ENCODE measurements at places on chromosomes 12 and 14.

DNA sequence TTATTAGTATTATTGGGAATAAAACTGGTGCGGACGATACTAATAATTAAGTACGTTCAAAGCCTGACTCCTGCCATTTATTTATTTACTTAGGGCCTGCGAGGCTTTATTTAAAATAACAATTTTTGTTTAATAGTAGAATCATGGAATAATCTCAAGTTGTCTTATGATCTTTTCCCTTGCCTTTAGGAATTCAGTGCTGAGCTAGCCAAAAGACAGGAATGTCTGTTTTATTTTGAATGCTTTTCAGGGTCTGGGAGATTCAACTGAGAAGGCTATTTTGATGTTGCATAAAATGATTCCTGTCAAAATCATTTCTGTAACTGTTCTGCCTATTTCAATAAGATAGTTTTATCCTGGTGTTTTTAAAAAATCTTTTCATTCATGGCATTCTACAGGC lies 489.8 kb downstream of the EGLN3 start:
- no peak for DNase-seq

- DNase-seq = no peak
Measured at GRCh38 chr12:108394196-108394595, 55.1 kb upstream of the CMKLR1 start.

GRCh38 chr14:103916636-103917262 lies 11.5 kb upstream of the TDRD9 start:
- DNase-seq = no peak

DNA sequence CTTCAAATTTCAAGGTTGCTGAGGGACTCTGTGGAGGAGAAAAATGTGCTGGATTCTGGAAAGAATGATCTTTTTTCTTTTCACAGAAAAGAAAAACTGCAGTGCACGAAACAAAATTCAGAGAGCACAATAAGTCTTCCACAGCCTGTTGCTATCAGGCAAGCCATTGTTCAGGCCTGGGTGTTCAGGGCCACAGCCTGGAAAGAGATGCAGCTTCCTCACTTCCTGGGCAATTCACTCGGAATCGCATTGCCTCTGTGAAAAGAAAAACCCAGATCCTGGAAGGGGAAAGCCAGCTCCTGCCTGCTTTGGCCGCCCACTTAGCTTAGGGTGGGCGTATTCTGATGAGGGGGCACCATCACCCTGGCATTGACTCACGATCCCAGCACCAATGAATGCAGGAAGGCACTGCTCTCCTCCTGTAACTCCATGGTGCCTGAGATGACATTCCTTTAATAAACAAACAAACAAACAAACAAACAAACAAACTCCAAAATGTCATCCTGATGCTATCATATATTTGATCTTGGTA lies 863.9 kb downstream of the BCL11B start:
- no peak for DNase-seq

GRCh38 chr14:68593806-68594536 lies 198.9 kb downstream of the ZFP36L1 start:
- DNase-seq = no peak

DNA sequence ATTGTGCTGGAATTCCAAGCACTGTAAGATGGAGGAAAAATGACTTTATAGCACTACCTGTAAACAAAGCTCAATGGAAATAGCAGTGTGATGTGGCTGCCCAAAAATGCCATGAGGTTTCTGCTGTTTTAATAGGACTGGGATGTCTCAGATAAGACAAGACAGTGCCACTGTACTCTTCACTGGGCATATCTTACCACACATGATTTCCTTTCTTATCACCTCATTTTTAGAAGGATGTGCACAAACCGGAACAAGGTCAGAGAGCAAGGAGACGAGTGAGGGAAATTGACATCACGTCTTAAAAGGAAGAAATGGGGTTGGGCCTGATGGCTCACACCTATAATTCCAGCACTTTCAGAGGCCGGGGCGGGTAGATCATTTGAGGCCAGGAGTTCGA lies 38.4 kb upstream of the FGD4 start:
- DNase-seq = no peak

DNA sequence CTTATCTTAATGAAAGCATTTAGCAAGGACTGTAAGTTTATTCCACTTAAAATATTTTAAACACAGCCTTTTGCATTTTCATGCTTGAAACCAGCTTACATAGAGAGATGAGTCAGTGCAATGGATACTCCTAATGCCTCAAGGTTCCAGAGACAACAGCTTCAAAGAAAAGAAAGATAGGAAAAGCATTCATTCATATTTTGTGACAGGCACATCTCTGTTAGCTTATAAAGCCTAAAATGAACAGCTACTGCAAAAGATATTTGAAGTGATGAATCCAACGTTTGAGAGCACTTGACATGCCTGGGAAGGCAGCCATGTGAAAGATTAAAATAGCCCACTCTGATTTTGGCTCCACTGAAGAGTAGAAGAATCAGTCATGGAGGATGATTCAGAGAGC lies 814.5 kb downstream of the RPS29 start:
- no peak for DNase-seq

DNA sequence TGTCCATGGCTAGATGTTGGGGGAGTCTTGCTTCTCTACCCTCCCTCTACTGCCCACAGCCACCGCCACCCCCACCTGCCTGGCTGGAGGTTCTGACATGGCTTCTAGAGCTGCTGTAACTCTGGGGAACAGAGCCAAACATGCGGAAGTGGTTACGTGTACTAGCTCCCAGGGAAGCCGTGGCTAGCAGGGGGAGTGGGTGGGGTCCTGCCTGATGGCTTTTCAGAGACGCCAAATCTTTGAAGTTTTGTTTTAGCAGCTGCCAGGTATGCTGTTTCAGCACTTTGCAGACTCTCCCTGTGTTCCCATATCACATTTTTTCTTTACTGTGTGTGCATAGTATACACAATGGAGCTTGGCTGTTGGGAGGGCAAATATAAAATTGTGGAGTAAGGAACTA lies 150.3 kb downstream of the TGFB3 start:
- DNase-seq = no peak

DNA sequence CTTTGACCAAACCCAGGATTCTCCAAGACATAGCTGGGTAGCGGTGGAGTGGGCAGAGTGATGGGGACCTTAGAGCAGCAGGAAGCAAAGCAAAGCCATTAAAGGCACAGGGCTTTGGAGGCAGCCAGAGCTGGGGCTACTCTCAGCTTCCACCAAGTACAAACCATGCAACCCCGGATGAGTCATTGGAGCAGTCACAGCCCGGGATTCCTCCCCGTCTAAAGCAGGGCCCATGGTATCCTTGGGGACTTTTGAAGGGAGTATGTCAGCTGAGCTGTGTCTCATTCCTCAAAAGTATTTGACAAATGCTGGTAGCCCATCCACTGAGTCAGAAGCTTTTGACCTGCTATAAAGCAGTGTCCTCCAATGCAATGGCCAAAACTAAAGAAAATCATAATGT lies 9.7 kb upstream of the IFI27 start:
- no peak for DNase-seq

GRCh38 chr12:48296586-48297282 lies 54.0 kb downstream of the ZNF641 start:
- DNase-seq = peak; percentile 57

- no peak for DNase-seq
Measured at GRCh38 chr12:84329938-84330337, 582.7 kb downstream of the SLC6A15 start.

DNA sequence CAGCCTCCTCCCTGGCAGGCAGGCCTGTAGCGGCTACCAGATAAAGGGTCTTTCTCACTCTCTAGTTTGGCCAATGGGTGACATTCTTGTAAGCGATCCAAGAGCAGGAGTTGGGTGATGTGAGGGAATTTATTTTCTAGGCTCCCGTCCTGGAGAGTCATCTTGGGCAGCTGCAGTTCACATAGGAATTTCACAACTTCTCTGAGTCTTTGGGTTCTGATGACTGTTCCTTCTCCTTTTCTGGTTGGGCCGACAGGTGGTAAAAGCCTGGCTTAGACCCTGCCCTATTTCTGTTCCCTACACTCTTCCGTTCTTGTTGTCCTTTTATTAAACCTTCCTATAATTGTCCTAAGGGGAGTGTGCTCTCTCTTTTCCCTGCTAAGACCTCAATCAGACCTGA lies 42.6 kb upstream of the POC1B start:
- DNase-seq = no peak

GRCh38 chr12:80001562-80001961 lies 66.7 kb upstream of the PPP1R12A start:
- DNase-seq = no peak

- no peak for DNase-seq
Measured at GRCh38 chr14:68819260-68819691, 26.4 kb upstream of the ZFP36L1 start.

GRCh38 chr12:106897082-106897481 lies 58.6 kb upstream of the TMEM263 start:
- DNase-seq = no peak

DNA sequence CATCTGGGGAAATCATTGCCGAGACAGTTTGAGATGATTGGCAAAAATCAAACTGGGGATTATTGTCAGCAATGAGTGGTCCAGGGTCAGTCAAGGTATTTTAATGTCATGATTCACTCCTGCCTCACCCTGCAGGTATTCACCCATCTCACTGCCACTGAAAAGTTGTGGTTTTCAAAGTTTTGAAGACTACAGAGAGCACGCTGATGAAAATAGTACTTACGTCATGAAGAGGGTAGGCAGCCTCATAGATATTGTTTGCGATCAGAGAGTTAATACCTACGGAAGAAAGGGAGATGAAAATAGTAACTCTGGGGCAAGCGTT lies 138.0 kb downstream of the ANO2 start:
- DNase-seq = no peak

DNA sequence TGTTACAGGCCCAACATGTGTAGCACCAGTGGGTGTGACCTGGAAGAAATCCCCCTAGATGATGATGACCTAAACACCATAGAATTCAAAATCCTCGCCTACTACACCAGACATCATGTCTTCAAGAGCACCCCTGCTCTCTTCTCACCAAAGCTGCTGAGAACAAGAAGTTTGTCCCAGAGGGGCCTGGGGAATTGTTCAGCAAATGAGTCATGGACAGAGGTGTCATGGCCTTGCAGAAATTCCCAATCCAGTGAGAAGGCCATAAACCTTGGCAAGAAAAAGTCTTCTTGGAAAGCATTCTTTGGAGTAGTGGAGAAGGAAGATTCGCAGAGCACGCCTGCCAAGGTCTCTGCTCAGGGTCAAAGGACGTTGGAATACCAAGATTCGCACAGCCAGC lies 8.6 kb downstream of the BCL2L14 start:
- no peak for DNase-seq

DNA sequence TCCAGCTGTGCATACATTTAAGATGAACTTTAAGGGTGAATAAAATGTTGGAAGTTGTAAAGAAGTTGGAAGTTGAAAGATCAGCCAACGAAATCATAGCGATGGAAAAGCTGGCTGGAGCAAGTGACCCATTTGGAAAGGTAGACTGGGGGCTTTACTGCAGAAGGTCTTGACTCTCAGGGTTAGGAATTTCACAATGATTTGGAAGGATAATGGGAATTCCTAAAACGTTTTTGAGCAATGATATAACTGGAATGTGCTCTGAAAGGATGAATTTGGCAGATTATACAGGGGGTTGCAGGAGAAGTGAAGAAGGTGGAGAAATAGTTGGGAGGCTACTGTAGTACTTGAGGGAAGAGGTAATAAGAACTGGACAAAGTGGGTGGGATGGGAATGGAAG lies 27.4 kb downstream of the EMP1 start:
- DNase-seq = no peak

DNA sequence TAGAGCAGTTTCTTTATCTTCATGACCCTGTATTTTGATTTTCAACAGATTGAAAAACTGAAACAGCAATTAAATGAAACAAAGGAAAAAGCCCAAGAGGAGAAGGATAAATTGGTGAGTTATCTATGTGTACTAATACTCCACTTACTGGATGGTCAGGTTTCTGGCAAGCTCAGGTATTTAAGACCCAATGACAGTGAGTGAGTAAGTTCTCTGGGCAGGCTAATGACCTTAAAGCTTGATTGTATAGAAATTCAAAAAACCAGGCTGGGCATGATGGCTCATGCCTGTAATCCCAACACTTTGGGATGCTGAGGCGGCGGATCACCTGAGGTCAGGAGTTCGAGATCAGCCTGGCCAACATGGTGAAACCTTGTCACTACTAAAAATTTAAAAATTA lies 10.0 kb downstream of the BBOF1 start:
- DNase-seq = no peak

DNA sequence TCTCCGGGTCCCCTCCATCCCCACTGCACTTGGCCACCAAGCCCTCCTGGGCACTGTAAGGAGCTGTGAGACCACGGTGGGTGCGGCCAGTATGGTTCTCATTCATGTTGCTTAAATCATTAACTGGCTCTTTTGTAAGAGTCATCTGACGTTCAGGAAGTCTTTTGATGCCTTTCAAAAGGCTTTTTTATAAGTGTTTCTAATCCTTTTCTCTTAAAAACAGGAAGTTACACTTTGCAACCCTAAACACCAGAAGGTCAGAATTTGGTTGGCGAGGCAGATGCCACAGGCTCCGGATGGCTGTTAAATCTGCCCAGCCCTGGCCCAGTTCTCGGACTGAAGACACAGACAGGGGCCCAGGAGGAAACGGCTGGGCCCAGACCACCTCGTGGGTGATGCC lies 26.1 kb upstream of the DIO3 start:
- no peak for DNase-seq

DNA sequence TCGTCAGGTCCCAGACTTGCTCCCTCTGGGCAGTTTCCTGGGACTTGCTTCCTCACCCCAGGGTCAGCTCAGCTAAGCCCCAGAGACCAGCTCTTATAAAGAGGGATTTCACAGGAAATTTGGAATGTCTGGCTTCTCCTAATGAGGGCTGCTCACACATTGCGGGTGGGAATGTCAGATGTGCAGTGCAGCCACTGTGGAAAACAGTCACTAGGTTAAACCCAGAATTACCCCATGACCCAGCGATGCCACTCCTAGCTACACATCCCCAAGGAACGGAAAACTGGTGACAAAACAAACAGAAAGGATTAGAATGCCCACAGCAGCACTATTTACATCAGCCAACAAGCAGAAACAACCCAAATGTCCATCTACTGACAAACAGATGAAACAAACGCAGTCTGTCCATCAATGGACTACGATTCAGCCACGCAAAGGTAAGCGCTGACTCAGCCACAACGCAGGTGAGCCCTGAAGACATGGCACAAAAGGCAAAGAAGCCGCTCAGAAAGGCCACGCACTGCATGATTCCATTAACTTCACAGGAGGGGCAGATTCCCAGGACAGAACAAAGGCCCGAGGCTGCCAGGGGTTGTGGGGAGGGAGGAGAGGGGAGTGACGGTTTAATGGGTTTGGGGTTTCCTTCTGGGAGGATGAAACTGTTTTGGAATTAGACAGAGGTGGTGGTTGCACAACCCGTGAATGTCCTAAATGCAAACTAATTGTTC lies 63.0 kb downstream of the NCOR2 start:
- no peak for DNase-seq

DNA sequence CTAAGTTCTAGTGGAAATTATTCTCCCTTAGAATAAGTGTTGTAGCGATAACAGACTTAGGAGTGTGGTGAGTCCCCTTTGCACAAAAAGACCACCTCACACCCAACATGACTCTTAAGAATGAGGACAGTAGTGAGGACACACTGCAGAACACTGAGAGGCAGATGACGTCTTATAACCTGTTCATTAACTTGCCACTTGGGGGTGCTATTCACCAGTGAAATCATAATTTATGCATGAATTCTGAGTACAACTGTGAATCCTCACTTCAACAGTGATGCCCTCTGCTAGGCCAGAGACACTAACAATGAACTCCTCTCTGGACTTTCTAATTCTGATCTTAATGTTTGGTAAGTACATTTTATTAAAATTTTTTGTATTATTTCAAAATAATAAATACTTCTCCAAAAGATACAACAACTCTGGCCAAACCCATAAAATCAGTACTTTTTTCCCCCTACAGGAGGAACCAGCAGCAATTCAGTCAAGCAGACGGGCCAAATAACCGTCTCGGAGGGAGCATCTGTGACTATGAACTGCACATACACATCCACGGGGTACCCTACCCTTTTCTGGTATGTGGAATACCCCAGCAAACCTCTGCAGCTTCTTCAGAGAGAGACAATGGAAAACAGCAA lies 274.7 kb downstream of the DAD1 start:
- no peak for DNase-seq
